ENCODE measurements at places on chromosomes 1 and 21.

- DNase-seq = no peak
Observed at GRCh38 chr1:72296501-72296900, 14.2 kb upstream of the NEGR1 start.

DNA sequence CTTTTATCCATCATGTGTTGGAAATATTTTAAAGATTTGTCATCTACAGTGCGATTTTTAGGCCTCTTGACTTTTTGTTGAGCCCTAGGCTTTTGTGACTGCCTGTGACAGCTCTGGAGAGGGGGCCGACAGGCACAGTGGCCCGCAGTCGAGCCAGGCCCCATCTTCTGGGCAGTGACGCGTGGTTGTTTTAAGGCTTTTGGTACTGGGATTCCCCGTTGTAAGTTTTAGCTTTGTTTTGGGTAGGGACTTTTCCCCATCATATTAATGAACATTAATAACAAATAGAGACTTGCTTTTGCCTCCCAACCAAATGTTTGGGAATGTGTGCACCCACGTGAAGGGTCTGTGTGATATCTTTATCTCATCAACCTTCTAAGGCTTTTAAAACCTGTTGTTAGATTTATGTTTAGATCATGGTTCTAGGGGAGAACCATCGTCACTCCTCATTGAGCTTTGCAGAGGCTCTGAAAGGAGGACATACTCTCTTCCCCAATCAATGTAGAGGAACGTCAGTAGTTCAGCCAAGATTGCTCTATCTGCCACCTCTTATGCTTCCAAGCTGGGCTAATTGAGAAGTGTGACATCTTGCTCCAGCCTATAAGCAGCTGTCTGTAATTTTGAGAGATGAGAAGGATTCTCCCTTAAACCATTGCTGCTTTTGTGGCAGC, 34.6 kb downstream of the MAPKAPK2 start:
- no peak for DNase-seq

- DNase-seq = no peak
Observed at GRCh38 chr1:30571380-30571779, 152.0 kb downstream of the MATN1 start.

- DNase-seq = no peak
Observed at GRCh38 chr1:66729523-66729922, 22.7 kb upstream of the DYNLT5 start.

DNA sequence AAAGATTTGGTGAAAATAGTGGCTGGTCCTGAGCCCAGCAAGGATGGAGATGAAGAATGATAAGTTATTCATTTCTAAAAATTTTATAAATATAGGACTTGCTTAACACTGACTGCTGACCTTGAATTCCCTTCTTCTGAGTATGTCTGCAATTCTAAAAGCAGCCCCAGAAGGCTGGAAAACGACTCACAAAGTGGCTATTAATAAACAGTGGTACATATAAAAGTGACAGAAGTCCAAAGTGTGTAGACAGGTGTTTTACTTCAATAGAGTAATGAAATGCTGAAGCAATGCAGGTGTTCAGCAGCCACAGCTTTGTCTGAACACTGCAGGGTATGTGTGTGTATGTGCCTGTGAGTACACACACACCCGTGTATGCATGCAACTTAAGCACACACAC, 219.0 kb upstream of the NRIP1 start:
- no peak for DNase-seq

- no peak for DNase-seq
Observed at GRCh38 chr1:79363430-79363829, 356.9 kb upstream of the ADGRL4 start.

DNA sequence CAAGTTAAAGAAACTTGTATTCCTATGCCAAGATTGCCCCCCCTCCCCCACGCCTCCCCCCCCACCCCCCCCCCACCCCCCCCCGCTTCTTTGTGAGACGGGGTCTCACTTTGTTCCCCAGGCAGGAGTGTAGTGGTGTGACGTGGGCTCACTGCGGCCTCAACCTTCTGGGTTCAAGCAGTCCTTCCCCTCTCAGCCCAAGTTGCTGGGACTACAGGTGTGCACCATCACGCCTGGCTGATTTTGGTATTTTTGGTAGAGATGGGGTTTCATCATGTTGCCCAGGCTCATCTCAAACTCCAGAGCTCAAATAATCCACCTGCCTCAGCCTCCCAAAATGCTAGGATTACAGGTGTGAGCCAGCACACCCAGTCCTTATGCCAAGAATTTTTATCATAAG, 136.6 kb downstream of the POU2F1 start:
- DNase-seq = no peak

GRCh38 chr1:180116964-180117763, 37.5 kb upstream of the QSOX1 start:
- peak; percentile 61 for DNase-seq

DNA sequence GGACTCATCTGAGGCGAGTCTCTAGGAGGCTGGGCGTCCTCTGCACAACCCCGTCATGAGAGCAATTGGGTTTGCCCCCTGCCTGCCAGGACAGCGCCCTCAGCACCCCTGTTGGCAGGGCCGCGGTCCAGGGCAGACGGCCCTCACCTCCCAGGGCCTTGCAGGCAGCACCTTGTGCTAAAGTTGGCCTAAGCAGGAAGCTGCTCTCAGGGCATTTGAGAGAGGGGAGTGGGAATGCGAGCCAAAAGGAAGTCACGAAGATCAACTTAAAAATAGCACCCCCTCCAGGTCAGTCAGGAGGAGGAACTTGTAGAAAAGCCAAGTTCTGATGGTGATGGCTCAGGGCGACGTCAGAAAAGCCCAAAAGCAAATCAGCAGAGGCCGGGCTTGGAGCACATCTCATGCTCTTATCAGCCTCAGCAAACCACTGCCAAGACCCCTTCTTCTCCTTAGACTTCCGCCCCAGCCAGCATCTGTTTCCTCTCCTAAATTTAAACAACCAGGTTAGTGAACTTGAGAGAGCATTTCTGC, 12.6 kb upstream of the ADORA3 start:
- peak; percentile 59 for DNase-seq

DNA sequence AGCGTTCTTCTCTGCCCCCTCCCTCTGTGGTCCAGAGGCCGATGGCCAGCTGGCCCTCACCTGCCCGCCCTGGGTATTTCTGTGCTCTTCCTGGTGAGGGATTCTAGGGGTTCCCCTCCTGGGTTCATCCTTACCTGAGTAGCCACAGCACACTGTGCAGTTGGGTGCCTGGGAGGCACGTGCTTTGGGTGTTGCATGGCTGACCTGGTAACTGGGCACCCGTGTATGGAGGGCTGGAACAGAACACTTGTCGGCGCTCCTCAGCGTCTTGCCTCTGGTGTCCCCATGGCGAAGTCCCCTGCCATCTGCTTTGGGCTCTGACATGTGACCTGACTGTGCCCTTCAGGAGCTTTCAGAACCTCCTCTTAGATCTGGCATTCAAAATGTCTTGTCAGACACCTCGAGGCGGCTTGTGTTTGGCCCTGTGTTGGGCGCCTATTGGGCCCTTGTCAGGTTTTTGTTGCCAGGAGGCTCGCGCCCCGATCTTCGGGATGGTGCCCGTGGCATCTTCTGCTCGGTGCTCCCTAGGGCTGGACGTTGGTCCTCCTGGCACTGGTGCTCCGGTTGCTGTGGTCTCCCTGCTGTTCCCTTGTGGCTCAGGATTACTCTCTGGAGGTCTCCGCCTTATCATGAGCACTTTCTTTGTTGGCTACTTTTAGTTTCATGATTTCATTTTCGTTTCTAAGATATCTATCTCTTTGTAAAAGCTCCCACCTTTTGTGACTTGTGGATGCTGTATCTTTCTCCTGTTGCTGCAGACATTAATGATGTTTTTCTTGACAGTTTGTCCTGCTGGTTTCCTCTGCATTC, 28.5 kb downstream of the SKI start:
- DNase-seq = no peak

- no peak for DNase-seq
Observed at GRCh38 chr1:232615306-232615800, 14.6 kb downstream of the SIPA1L2 start.

DNA sequence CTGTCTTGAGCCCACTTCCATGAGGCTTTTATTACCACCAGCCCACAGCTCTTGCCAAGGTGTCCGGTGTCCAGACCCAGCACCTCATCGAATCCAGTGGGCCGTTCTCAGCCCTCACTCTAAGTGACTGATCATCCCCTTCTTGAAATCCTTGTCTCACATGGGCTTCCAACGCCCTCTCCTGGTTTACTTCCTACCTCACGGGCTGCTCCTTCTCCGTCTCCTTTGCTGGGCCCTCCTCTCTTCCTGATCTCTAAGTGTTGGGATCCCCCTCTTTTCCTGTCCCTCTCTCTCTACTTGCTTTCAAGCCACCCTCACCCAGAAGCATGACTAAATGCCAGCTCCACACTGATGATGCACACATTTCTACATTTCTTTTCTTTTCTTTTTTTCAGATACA, 9.0 kb upstream of the RHBG start:
- peak; percentile 11 for DNase-seq

DNA sequence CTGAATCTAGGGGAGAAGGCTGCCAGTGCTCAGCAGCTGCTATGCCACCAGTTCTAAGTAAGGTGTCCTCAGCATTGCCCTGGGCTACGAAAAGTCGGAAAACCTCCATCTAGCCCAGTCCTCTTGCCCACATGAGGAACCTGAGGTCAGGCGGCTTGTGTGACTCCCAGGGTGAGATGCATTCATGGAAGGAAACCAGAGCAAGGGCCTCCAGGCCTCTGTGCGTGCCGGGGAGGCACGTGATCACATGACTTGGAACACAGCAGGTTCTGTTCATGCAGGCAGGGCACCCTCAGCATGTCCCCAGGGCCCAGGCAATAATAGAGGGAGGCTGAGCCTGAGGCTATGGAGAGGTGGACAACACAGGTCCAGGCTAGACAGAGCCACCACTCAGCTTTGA, 312.5 kb upstream of the DUSP10 start:
- DNase-seq = no peak

DNA sequence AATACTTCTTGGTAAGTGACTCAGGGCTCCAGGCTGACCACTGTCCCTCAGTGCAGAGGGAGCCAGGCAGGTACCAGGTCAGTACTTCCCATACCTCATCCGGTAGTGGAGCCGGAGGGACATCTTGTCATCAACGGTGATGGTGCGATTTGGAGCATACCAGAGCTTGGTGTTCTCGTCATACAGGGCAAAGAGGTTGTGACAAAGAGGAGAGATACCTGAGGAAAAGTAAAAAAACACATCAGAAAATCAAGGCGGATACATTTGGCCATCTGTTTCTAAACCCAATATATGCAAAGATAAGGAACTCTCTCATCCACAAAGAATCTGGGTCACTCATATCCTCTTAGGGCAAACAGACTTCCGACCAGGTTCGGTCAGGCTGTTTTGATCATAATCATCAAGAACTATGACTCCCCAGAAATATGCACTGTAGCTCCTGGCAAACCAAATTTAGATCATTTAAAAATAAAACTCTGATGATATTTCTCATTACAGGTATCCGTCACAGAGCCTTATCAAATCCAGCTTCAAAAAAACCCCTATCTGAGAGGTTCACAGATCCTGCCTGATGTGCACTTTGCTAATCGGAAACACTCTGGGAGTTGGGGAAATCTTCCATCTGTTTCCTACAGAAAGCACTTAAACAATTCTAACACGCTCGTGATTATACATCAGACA, 87.3 kb downstream of the JAK1 start:
- DNase-seq = no peak

DNA sequence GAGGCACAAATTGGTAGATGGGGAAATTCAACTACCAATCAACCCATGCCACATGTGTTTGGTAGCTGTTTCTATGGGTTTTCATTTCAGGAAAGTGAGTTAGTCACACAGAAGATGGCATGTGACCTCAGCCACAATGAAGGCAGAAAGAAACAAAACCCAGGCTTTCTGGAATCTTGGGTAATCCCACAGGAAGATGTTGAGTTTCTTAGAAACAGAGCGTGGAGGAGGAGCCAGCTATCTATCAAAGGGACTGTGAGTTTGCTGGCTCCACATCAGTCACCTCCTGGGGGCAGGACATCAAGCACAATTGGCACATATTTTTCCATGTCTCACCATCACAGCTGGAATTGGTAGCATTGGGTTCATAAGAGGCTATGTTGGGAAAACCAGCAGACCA, 188.9 kb upstream of the PLXNA2 start:
- DNase-seq = peak; percentile 80

DNA sequence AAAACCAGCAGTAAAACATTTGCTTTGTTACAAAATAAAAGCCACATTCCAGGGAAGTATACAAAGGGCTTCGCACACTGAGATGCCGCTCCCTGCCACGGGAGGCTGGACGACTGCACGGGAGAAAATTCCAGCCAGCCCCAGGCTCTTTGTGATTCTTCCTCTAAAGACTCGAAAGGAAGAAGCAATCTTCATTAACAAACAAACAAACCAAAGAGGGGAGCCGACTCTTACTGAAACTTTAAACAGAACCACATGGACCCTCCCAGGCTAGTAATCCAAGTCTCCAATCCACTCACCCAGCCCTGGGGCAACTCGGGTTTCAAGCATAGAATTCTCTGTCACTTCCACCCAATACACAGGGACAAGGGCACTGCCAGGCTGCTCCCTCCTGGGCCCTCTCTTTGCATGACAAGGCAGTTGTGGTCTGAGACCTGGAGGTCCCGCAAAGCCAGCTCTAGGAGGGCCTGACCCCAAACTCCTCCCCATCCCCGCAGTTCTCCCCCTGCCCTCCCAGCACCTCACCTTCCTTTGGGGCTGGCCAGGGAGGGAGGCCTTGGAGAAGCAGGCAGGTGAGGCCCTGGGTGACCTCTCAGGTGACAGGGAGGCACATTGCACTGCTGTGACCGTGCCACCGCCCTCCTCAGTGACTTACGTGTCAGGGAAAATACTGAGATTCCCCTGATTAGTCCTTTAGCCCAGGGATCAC, 26.6 kb upstream of the COL18A1 start:
- DNase-seq = peak; percentile 87

DNA sequence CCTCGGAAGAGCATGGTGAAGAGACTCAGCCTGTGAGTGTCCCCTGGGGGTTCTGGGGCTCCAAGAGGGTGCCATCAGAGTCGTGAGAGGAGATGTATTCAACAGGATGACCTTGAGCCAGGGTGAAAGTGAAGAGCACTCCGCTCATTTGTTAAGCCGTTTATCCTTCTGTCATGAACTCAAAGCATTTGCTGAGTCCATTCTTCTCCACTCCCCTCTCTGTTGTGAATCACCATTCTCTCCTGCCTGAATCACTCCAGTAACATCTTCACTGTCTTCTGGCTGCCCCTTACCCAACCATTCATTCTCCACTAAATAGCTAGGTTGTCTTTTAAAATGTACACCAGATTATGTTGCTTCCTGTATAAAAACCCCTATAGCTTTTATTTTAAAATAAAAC, 102.2 kb downstream of the RGL1 start:
- no peak for DNase-seq

DNA sequence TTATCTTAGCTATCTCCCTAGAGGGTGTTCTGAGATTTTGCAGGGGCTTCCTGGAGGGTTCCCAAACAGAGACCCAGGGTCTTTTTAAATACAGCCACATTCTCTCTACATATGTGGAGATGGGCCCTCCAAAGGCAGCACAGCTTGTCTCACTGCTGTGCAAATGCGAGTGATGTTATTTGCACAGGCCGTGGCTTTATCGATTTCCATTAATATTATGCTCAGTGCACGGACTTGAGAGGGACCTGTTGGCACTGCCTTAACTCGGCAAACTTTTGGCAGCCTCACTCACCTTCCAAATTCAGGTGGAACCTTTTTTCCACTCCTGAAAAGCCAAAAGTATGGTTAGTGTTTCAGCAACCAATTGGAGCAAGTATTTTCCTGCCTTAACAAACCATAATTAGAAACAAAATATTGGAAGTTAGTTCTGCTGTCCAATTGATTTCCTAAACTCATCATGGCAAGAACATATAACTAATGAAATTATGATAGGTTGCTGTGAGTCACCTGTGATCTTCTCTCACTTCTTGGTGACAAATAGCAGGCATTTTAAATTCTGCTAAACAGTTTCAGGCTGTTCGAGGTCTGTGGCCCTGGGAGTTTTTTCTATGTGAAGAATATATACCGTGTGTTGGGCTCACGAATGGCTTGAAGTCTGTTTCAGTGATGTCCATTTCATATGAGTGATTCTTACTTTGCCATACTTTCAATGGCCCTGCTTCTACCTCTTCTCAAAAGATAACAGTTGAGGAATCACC, 10.9 kb downstream of the LHX9 start:
- no peak for DNase-seq

Data from renal cortical epithelial cell (primary cell).